Activated T-helper 2 cell treated with anti-CD3 and anti-CD28 coated beads, Interferon-gamma antibody, Interleukin-2, Interleukin-4, amounts not matched to agents 10 μg/mL and 5 μg/mL and 100 μg/mL, durations not matched to agents 14 hours and 24 hours and 36 hours (primary cell): ENCODE measurements at places on chromosomes 7 and 10.

- DNase-seq: no peak
These were observed 52.4 kb upstream of the TMEM140 start for GRCh38 chr7:135095450-135095849.

GRCh38 chr7:725223-726005 lies 1.1 kb upstream of the DNAAF5 start:
- no peak for DNase-seq

DNA sequence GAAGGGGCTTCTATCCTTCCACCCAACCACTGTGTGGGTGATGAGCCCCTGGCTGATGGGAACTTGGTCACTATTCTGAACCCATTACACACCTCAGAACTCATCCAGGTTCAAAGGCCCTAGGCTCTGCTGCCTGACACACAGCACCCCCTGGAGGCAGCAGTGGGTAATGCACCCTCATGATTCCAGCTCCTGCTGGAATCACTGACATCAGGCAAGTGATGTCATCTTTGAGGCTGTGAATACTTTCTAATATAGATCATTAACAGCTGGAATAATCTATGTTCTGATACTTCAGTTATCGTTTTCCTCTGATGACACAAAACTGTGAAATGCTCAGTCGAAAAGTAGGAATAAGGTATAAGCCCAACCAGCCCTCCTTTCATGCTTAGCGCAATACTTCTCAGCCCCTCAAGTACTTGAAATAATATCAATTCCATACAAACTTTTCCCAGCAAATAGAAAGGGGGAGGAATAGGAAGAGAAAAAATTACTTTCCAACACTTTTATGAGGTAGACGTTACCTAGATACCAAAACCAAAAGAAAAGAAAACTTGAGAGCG lies 7.5 kb upstream of the RBP3 start:
- peak; percentile 54 for DNase-seq

GRCh38 chr10:1293636-1294435 lies 237.7 kb downstream of the WDR37 start:
- DNase-seq: no peak

- DNase-seq: no peak
These were observed 148.8 kb downstream of the FAM107B start for GRCh38 chr10:14625765-14626525.

GRCh38 chr7:80039251-80039884 lies 95.3 kb upstream of the GNAI1 start:
- no peak for DNase-seq

- peak; percentile 24 for DNase-seq
These were observed 38.6 kb upstream of the SH2D4B start for GRCh38 chr10:80498833-80499741.

DNA sequence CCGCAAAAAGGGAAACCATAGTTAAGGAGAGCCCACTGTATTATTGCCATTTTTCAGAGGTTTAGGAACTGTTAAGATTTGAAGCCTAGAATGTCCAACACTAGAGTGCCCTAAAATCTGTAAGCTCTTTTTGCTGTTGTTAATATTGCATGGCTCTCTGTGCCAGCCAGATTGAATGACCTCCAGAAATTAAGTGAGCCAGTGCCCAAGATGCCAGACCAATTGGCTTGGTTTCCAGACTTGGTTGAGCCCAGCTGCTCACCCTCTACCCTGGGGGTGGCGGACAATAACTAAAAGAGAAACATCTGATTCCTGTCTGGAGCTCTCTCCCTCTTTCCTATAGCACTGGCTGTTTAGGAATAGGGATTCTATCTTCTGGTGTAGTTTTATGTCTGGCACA lies 340.1 kb downstream of the PHF14 start:
- no peak for DNase-seq

GRCh38 chr10:128850647-128851046 lies 616.4 kb upstream of the MGMT start:
- no peak for DNase-seq

DNA sequence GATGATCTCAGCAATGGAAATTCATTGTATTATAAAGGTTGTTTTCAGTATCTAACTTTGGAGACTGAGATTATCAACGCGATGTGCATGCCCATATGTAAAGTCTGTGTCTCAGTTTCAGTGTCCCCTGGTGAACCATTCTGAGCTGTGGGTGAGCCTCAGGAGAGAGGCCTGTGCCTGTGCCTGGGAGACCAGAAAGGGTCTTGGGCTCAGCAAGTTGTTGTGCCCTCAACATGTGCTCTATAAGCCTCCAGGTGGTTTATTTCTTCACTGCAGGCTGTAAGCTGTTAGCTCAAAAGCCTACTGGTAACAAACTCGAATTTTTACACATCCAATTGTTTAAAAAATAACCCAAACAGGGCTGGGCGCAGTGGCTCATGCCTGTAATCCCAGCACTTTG lies 151.9 kb downstream of the PKD1L1 start:
- no peak for DNase-seq

DNA sequence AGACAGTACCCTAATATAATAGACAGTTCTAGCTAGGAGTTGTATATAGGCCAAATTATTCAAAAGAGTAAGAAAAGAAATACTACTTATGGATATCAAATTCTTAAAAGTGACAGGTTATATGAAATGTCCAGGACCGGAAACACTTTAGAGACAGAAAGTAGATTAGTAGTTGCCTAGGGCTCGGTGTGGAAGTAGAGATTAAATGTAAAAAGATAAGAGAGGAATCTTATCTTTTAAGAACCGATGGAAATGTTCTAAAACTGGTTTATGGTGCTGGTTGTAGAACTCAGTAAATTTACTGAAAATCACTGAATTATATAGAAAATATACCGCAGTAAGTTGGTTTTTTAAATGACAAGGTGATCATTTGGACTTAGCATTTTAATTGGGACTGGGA lies 147.5 kb upstream of the ASAH2 start:
- DNase-seq: no peak

DNA sequence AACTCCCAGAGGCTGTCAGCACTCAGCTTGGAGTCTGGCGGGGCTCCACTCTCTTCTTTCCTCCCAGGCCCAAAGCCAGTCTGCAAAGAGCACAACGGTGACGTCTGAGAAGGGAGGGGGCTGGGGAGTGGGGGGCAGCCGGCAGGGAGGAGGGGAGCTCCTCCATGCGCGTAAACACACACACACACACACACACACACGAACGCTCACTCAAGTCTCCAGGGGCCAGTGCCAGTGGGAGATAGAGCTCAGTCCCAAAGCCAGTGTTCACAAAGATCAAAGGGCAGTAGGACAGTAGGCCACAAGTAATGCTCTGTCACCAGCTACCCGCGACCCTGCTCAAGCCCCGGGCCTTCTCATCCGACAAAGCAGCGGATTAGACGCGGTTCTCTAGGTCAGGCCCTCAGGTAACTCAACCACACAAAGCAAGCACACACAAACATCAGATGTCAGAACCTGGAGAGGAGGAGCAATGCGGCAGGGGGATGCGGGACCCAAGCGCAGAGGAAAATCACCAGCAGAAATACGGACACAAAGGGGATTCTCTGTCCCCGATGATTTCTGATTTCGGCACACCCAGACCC lies 19.9 kb downstream of the TCAF1 start:
- DNase-seq: no peak

DNA sequence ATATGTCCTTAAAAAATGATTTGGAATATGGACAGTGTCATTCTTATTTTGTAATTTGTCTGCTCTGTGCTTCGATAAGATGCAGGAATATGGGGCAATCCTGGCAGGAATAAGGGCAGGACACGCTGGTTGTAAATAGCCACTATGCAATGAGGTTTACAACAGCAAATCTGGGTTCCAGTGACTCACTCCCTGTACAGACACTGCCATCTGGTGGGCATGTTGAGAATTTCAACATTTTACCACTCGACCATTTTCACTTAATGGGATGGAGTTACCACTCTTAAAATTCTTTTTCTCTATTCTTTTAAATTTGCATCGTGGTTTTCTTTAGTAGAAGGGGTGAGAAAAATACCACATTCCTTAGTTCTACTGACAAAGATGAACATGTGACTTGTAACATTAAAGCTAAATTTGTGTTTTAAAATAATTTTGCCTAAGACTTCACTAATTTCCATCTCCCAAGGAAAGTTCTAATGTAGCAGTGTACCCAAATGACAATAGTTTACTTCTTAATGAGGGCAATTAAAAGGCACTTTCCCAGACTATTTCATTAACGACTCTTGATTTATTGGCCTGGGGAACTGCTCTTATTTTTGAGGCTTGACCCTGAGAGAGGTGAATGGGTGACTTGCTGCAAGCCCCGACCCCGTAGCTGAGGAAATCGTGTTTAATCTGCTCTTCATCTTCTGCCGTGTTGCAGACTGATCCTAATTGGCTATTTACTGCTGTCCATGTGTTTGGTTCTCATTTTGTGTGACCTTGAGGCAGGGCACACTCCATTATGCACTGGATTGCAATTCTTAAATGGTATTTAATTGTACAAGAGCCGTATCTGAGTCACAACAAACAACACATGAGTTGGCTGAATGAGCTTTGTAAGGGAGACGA lies 173.6 kb upstream of the IMMP2L start:
- peak; percentile 22 for DNase-seq

DNA sequence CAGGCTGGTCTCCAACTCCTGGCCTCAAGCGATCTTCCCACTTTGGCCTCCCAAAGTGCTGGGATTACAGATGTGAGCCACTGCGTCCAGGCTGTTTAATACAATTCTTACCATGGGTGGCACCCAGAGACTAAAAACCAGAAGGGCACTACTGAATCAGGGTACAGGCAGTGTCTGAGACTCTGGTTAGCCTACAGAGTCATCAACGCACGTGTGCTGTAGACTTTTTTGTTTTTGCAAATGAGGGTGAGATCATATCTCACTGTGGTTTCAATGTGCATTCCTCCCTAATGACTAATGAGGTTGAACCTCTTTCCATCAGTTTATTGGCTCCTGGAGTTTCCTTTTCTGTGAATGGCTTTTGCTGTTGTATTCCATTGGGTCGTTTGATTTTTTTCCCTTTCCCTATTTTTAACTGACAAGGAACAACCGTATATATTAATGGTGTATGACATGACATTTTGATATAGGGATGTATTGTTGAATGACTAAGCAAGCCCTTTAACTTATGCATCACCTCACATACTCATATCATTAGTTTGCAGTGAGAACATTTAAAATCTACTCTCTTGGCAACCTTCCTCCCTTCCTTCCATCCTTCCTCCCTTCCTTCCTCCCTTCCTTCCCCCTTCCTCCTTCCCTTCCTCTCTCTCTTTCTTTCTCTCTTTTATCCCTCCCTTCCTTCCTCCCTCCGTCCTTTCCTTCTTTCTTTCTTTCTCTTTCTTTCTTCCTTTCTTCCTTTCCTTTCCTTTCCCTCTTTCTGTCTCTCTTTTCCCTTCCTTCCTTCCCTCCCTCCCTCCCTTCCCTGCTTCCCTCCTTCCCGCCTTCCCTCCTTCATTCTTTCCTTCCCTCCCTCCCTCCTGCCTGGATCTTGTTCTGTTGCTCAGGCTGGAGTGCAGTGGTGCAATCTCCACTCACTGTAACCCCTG lies 9.3 kb upstream of the TMEM270 start:
- peak; percentile 27 for DNase-seq

DNA sequence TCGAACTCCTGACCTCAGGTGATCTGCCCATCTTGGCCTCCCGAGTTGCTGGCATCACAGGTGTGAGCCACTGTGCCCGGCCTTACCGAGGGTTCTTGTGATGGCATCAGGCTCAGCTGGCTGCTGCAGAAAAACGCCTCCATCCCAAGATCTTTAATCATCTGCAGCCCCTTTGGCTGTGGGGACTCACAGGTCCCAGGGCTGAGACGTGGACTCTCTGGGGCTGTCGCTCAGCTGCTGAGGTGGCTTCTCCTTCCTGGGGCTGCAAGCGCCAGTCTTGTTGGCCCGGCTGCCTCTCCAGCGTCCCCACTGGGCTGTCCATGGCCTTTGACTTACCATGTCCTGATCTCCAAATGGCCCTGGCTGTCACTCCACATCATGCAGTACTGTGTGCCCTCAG lies 20.0 kb downstream of the AMZ1 start:
- no peak for DNase-seq

DNA sequence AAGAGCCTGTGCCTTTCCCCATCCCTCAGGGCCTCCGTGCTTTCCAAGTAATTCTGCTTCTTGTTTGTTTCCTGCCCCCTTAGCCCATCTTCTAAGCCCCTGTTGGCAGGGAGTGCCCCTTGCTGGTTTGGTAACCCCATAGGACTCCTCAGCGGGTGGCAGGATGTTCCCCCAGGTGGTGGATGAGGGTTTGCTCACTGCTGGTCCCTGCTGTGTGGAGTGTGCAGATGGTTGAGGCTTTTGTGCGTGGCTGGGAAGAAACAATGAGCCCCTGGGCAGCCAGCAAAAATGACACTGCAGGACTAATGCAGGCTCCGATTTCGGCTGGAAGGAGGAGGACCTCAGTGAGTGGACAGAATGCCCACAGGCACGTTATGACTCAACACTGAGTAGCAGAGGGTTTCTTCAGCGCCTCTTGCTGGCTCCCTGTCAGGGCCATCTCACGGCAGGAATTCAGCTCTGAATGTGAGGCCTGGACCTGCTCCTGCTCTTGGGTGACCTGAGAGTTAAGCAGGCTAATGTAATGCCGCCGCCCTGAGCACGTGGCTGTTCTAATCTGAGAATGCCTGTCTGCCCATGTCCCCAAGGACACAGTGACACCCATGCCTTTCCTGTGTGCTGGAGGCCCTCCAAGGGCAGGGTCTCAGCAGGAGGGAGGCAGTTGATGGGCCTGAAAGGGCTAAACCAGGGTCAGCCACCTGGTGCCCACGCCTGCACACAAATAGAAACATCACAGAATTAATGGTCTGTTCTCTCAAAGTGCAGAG lies 16.6 kb downstream of the BAG3 start:
- DNase-seq: no peak

DNA sequence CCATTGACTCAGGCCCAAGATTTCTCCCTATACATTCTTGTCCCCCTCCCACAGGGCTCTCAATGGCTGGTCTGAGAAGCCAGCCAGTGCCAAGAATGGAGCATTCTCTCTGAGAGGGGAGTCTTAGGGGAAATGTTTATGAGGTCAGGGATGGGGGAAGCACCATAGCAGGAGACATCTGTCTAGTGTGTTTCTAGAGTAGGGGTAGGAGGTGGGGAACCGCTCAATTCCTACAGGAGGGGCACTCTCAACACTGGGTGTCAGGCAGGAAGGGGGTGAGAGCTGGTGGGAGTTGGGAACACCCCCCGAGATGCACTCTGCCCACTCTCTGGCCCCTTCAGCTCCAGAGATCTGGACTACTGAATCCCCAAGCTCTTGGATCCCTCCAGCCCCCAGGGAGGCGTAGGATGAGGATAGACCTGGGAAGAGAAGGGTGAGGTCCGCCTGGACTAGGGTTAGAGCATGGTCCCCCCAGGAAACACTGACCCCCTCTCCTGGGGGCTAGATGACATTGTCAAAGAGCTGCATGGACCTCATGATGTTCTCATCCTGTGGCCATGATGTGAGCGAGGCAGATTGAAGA lies 8.7 kb upstream of the OGA start:
- DNase-seq: no peak

- no peak for DNase-seq
These were observed 253.1 kb upstream of the MTPN start for GRCh38 chr7:136230210-136230609.

DNA sequence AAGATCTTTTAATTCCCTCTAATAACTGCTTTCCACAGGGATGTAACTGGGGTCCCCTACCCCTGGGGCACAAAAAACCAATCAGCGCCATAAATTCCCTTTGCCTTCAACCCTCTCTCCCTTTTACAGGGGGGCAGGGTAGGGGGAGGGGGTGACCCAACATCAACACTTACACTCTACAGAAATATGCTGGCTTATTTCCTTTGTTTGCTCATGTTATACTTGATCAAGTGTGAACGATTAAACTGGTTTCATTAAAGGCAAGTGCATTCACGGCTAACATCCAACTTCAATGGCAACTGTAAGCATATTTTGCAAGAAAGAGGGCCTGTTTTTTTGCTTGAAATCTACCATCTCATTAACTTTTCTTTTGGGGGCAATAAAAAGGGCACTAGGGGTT lies 2.9 kb downstream of the CTBP2 start:
- DNase-seq: no peak
